T-helper 2 cell treated with Interferon-gamma antibody and Interleukin-4, amounts not matched to agents 5 μg/mL and 100 μg/mL, for 36 hours (primary cell): ENCODE measurements at places on chromosomes 1 and 21.

DNA sequence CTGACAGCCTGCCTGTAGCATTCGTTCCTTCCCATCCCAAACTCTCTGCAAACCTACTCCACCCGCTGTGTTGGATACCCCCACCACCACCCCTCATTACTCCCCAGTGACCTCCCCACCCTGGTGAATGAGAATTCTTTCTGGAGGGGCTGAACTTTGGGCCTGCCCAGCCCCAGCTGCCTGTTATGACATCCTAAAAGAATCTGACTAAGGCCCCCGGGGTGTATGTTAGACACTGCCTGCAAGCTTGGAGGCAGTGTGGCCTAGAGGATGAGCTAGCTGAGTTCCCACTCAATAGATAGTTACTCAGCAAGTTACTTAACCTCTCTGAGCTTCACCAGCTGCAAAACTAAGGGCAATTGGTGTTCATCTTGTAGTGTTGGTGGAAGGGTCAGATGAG, 110.2 kb upstream of the FGGY start:
- DNase-seq: no peak

- no peak for DNase-seq
Measured at GRCh38 chr1:110375490-110375889, 15.3 kb downstream of the SLC16A4 start.

DNA sequence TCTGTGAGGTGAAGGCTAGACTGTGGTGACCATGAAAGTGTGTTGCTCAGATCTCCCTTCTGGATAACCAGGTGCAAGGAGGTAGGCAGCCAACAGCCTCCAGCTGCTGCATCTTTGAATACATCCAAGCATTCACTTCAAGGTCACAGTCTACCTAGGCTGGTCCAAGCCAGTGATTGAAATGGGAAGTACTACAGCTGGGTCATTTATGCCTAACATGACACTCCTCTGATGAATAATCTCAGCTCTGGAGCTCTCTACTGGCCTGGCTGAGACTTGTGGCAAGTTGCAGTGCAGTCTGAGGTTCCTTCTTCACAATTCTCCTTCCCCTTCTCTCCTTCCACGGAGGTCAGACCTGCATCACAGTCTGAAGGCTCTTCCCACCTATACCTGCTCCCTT, 35.0 kb upstream of the ARHGAP29 start:
- DNase-seq: no peak

DNA sequence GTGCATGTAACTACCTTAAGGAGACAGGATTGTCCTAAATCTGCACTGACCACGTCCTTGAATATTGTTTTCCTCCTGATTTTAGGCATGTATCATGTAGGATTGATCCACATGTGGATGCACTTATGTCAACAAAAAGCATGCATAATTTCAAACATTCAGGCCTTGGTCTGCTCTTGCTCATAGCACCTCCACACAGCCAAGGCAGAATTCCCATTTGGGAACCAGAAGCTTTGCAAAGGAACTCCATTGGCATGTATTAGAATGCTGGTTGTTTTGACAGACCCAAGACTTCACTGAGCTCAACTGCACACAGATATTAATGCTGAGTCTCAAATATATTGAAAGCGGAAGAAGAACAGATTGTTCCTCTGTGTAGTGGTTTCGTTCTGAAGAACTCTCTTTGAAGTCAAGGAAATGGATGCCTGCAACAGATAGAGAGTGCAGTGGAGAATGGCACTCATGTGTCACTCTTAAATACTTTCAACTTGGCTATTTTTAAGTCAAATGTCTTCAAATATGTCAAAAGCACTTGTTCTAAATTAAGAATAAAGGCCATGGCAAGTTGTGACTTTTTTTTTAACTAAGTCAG, 387.6 kb downstream of the LTN1 start:
- no peak for DNase-seq

- peak; percentile 91 for DNase-seq
Measured at GRCh38 chr1:111592389-111593361, 26.9 kb upstream of the RAP1A start.

DNA sequence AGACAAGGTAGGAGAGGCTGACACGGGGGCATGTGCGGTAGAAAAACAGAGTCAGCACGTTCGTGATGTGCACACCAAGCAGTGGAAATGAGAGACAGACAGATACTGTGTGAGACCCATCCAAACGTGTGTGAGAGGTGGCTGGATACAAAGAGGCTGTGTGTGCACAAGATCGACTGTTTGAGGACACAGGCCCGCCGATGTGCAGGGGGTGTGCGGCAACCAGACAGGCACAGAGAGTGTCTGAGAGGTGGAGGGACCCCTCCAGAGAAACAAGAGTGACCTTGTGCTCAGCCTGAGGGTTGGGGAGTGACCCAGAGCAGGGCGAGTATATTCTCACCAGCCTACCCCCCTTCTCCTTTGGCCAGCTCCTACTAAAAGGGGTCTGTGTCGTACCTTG, 97.8 kb upstream of the IPO9 start:
- no peak for DNase-seq

DNA sequence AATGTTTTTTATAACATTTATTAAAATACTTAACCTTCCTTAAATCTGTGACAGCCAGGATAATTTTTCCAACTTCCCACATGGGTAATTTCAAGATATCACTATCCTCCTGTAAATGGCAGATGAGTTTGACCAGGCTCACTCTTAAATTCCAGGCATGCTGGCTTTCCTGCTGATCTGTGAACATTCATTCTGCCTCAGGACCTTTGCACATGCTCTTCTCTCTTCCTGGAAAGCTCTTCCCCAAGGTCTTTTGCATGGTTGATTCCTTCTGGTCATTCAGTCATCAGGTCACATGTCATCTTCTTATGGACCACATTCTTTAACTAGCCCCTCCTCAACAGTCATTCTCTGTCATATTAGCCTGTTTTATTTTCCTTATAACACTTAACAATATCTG, 5.7 kb downstream of the ST6GALNAC5 start:
- DNase-seq: no peak

DNA sequence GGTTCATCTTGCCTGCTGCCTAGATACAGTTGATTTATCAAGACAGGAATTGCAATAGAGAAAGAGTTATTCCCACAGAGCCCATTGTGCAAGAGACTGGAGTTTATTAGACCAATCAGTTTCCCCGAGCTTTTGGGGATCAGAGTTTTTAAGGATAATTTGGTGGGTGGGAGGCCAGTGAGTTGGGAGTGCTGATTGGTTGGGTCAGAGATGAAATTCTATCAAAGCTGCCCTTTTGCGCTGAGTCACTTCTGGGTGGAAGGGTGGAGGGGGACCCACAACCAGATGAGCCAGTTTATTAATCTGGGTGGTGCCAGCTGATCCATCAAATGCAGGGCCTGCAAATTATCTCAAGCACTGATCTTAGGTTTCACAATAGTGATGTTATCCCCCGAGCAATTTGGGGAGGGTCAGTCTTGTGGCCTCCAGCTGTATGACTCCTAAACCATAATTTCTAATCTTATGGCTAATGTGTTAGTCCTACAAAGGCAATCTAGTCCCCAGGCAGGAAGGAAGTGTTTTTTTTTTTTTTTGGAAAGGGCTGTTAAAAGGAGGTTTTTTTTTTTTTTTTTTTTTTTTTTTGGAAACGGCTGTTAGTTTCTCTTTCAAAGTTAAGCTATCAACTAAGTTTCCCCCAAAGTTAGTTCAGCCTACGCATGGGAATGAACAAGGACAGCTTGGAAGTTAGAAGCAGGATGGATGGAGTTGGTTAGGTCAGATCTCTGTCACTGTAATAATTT, 7.4 kb downstream of the SLC16A4 start:
- DNase-seq: no peak

DNA sequence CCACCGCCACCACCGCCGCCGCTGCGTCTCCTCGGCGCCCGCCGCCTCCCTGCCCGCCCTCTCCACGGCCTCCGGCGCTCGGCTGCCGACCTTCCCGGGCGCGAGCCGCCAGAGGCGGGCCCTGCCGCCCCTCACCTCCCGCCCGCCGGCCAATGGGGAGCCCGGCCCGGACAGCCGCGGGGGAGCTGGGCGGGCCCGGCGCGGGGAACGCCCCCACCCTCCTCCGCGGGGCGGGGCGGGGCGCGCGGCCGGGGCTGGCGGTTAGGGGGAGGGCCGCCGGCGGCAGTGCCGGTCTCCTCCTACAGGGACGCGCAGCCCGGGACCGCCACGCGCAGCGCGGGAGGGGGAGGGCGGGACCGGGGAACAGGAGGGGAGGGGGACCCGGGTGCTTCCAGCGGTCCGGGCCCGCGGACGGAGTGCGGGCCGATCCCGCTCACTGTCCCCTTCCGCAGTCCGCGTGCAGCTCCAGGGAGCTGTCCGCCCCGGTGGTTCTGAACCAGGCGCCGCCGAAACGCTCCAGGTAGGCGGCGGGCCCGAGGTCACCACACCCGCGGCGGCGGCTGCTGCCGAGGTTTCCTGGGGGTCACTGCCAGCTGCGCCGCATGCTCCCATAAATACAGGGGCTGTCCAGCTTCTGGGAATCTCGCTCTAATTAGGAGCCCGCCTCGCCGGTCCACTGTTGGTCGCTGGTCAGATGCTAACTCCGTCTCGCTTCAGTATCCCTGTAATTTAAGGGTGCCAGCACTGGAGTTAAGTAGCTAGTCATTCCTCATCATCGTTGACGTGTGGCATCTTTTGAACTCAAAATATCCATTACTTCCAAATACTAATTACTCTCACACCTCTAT, at the start of gene PGBD5:
TSS of gene PGBD5 (minus strand) at position 87 of the 848 bp plus-strand sequence. CDS start 404 bp downstream, outside the sequence.
- peak; percentile 69 for DNase-seq

GRCh38 chr1:195663549-195664280, 944.5 kb downstream of the KCNT2 start:
- DNase-seq: no peak
